ENCODE measurements at places on chromosomes 6 and 20.

DNA sequence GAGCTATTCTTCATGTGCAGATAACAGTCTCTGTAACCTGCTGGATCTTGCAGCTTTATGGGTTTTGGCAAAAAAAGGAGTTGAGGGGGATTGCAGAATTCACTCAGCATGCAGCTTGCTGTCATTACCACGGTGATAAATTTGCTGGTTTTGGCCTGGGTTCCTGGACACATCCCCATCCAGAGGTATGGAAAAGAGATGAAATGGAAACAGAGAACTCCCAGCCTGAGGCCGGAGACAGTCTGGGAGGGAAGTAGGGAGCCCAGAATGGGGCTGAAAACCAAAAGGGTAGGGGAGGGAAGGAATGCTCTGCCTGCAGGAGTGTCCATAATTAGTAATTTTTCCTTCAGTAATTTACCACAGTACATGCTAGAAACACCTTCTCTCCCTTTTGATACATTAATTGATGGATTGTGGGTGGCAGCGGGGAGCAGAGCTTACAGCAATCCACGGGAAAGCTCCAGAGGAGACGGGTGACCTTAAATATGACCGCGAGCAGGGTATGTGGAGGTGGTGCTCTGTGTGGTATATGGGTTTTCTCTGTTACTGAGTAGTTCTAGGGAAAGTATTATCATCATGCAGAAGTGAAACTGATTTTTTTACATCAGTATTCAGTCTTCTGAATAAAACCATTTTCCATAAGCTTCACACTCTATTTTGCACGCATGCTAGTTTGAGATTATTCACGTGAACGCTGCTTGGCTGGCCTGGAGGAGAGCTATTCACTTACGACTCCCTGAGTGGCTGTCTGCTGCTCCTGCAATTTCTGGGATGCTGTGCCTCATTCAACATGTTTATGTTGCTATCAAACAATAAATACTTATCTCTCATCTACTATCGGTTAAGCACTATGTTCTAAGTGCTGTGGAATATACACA, 66.3 kb upstream of the KCNK16 start:
- DNase-seq, result no peak

GRCh38 chr6:76615395-76615794, 542.9 kb upstream of the IMPG1 start:
- DNase-seq, result no peak

GRCh38 chr6:36855750-36856149, 16.5 kb upstream of the CPNE5 start:
- no peak for DNase-seq

GRCh38 chr6:27726619-27727023, 185.6 kb downstream of the OR2B2 start:
- no peak for DNase-seq

GRCh38 chr20:52681288-52681687, 290.9 kb upstream of the TSHZ2 start:
- DNase-seq, result no peak
